ENCODE measurements at places on chromosomes 16 and 17.

DNA sequence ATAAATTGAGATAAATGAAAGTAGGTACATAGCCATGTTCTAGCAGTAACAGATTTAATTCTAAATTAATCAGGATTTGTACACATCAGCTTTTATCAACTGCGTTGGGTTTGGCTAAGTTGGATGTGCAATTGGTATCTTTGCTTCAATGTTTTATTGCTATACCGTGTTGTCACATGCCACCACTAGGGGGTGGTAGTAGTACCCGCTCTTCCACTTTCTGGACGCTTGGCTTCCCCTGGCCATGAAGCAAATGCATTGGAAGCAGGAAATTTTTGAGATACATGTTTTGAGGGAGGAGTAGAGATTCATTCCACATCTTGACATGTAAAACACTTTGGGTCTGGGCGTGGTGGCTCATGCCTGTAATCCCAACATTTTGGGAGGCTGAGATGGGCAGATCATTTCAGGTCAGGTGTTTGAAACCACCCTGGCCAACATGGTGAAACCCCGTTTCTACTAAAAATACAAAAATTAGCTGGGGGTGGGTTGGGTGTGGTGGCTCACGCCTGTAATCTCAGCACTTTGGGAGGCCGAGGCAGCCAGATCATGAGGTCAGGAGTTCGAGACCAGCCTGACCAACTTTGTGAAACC, 58.6 kb downstream of the EMP2 start:
- peak; percentile 50 for DNase-seq

DNA sequence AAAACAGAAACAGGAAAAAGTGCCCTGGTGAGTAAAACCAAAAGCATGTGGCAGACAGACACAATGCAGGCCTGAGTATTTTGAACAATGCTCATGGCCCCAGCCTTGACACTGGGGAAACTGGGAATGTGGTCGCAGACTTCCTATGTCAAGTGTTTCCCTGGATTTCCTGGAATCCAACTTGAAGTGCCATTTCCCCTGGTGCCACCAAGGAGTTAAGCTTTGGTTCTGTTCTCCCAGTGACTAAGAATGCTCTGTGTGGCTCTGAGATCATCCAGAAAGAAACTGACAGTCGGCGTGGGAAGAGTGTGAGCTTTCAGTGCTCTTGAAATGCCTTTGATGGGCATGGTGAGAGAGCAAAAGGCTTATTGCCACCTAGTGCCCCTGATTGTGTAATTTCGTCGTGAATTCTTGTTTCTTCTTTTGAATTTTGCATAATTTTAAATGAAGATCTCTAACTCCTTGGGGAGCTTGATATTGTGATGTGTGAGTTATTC, 96.0 kb downstream of the YPEL2 start:
- DNase-seq = peak; percentile 66

DNA sequence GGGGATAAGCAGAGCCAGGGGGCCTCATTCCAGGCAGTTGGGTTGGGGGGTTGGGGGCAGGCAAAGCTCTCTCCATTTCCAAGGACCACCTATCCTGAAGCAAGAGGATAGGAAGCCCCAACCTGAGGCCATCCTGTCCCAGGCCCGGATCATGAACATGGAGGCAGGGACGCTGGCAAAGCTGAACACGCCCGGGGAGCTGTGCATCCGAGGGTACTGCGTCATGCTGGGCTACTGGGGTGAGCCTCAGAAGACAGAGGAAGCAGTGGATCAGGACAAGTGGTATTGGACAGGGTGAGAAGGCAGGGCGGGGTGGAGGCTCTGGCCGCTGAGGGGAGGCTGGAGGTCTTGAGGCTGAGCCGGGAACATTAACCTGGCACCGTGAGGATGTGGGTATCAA, 3.6 kb upstream of the CHAD start:
- DNase-seq = no peak

GRCh38 chr17:51142597-51142996, 10.8 kb upstream of the NME1 start:
- DNase-seq = no peak
